ENCODE measurements at places on chromosomes 12 and 14. TPM values are rescaled to one million over a fixed set of nuclear protein-coding genes. Genes with fewer than 3 reads are reported as not detected.

SSPN gene
- total RNA-seq, result 46.1 TPM

LBHD2 gene
- not detected for total RNA-seq

RNASE7 gene
- total RNA-seq, result 0.18 TPM

SERPINA12 gene
- not detected for total RNA-seq

LLPH gene
- total RNA-seq, result 3.1 TPM

SLC25A47 gene
- not detected for total RNA-seq

LYZ gene
- total RNA-seq, result 115 TPM

CSAD gene
- total RNA-seq, result 74.5 TPM

GPRC5D gene
- total RNA-seq, result not detected

SOX5 gene
- total RNA-seq, result 25.2 TPM

GNB3 gene
- total RNA-seq, result 3.7 TPM

BEGAIN gene
- 2.8 TPM for total RNA-seq

C12orf56 gene
- total RNA-seq, result 1.2 TPM

MEG3 gene
- 466 TPM for total RNA-seq

PRB4 gene
- total RNA-seq, result not detected

ADCY6 gene
- total RNA-seq, result 75.3 TPM

PRKAG1 gene
- 38.2 TPM for total RNA-seq

CDCA4 gene
- total RNA-seq, result 19.9 TPM

SLC39A2 gene
- 1.9 TPM for total RNA-seq

DICER1 gene
- 60.0 TPM for total RNA-seq
